ENCODE measurements at places on chromosomes 2 and 18.

DNA sequence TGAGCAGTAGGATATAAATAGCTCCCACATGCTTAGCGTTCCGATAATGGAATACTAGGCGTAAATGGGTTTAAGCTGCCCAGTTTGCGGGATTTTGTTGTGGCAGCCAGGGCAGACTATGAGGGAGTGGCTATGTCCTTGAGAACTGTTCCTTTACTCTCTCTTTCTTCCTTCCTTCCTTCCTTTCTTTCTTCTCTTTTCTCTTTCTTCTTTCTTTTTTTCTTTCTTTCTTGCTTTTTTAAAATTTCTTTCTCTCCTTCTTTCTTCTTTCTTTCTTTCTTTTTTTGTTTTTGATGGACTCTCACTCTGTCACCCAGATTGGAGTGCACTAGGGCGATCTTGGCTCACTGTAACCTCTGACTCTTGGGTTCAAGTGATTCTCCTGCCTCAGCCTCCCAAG, 9.1 kb upstream of the PRELID3A start:
- no peak for DNase-seq

DNA sequence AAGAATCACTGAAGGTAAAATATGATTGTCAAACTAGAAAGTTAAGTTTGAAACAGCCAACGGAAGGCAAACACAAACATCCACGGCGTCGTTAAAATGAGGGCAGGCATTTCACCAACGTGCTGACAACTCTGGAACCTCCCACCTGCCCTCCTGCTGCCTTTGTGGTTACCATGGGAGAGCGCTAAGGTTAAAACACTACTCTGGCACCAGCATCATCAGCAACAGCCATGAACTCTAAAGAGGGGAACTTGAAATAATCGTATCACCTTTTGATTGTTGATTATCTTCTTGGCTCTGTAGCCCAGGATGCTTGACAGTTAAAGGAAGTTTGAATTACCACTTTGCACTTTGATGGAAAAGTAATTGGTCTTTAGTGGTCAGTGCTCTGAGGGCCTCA, 34.7 kb downstream of the CYB5A start:
- DNase-seq, result no peak

DNA sequence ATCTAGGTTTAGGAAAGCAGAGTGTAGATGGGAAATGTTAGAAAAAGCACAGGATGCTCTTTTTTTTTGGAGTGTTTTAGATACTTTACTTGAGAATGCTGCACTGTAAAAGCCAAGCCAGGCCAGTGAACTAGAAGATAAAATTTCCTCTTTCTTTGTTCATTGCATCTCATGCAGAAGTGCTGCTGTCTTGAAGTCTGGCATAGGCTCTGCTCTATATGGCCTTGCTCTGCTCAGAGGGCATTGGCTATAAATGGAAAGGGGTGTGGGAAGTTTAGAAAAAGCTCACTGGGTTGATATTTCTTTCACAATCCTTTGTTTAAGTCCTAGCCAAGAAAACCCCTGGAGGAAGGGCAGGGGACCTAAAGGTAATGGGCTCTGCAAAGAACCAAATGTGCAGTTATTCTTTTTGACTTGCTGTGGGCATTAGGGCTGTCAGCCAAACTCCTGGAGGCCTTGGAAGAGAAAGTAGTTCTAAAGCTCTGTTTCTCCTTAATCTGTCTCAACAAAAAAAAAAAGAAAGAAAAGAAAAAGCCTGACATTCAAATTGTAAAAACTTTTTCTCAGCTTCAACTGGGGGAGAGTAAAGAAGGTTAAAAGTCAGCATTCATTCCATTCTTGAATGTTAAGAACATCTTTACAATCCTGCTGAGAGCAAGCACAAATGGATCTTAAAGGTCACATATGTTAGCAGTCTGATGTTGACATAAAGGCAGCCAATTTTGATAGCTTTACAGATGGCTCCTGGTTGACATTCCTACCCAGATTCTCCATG, 338.3 kb downstream of the GULP1 start:
- DNase-seq, result no peak

DNA sequence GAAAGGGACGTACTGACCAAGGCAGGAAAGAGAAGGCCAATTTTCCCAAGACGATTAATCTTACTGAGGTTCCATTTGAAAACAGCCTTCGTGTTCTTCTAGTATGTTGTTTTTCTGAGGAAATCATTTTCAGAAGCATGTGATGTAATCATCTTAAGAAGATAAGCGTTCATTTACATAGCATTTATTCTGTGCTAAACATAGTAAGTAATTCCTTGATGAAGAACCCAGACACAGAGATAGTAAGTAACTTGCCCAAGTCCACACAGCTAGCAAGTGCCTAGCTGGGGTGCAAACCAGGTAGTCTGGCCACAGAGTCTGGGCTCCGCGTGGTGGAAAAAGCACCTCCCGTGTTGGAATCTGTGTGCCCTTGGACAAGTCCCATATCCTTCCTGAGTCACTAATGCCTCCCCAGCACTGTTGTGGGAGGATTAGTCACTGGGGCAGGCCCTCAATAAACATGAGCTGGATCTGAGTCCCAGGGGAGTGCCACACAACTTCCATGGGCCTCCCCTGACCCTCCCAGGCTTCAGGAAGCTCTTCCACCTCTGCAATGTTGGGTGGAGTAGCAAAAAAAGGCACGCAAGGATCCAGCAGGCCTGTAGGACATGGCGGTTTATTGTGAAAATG, 26.9 kb upstream of the ASAP2 start:
- DNase-seq, result peak; percentile 88

DNA sequence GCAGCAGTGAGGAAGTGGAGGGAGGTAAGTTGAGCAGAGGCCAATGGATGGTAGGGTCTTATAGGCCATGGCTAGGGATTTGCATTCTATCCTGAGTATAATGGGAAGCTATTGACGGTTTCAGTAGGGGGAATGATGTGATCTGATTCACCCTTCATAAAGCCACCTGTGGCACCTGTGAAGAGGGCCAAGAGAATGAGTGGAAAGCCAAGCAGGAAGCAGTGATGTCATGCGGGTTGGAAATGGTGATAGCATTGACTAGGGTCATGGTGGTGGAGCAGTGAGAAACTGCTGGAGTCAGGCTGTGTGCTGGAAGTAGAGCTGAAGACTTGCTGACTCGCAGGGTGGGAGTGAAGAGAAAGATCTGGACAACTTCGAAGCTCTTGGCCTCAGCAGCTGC, 111.7 kb downstream of the MARCHF4 start:
- DNase-seq, result no peak

GRCh38 chr2:168667156-168667555, 135.3 kb upstream of the NOSTRIN start:
- DNase-seq, result no peak

DNA sequence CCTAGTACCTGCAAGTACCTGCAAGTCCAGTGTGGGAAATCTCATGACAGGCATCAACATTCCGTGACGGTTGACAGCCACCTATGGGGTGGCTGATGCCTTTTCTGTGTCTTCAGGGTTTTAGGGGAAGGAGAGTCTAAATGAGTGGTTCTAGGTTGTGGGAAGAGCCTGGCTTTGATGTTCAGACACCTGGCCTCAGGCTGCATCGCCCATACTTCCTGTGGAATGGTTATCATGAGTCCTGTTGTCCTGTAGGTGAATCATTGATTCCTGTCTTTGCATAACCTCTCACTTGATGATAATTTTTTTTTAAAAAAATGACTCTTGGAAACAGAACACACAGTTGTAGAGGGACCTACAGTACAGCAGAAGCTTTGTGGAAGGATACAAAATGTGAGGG, 108.9 kb downstream of the NEDD4L start:
- DNase-seq, result no peak

DNA sequence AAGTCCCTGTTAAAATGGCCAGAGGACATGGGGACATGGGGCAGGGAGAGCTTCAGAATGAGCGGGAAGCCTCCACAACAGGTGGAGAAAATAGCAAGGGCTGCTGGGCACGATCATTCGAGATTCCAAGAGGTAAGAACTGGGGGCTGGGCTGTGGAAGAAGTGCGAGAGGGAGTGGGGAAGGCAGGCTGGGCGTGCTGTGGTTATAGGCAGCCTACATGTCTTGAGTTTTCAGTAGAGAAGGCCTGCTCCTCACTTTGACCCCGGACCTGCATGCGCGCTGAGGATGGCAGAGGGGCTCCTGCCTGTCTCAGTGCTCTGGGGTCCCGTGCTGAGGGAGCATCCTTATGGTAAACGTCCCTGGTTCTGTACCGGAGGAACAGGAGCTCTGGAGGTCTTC, 115.5 kb downstream of the AGAP1 start:
- DNase-seq, result no peak

DNA sequence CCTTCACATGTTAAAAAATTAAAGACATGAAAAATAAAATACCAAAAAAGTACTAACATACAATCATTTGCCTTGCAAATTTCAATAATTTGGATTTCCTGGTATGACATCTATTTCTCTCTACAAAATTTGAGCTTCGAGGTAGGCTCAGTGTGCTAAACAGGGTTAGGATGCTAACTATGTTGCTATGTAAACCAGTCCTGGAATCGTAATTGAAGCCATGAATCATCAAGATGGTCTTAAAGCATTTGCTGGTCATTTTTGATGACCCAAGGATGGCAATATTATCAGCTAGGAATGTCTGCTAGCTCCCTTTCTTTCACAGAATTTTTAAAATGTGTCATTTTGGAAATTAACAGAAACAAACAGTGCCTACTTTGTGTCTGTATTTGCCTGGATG, 107.9 kb upstream of the TTC39C start:
- no peak for DNase-seq
